ENCODE measurements at places on chromosomes 3 and 15.

GRCh38 chr3:39192490-39193092, at the start of gene XIRP1:
TSS of gene XIRP1 (minus strand) at chr3:39192595. CDS start at chr3:39189445, 3,150 bp downstream.
- peak; percentile 79 for DNase-seq

GRCh38 chr15:32691689-32692038, 26.1 kb upstream of the GREM1 start:
- DNase-seq, result no peak

DNA sequence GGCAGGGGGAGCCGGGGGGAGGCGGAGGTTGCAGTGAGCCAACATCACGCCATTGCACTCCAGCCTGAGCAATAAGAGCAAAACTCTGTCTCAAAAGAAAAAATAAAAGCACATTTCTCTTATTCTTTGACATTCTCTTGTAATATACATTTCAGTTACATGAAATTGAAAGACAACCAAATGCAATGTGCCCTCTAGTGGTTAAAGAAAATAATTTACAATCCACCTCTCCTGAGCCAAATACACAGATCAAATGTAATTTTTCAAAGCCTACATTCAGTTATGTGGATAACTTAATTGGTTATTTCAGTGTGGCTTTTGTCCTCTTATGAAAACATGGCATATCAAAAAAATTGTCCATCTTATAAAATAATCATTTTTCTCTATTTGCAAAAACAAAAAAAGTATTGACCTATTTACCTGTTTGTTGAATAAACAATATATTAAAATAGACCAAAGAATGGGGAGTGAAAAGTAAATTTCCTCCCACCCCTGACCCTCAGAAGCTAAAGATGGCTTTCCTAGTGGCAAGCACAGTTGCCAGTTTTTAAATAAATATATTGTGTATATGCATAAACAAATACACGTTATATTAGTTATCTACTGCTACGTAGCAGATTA, 14.2 kb upstream of the U2SURP start:
- DNase-seq, result peak; percentile 36

GRCh38 chr3:101117980-101118379, 124.8 kb upstream of the ABI3BP start:
- DNase-seq, result peak; percentile 59

DNA sequence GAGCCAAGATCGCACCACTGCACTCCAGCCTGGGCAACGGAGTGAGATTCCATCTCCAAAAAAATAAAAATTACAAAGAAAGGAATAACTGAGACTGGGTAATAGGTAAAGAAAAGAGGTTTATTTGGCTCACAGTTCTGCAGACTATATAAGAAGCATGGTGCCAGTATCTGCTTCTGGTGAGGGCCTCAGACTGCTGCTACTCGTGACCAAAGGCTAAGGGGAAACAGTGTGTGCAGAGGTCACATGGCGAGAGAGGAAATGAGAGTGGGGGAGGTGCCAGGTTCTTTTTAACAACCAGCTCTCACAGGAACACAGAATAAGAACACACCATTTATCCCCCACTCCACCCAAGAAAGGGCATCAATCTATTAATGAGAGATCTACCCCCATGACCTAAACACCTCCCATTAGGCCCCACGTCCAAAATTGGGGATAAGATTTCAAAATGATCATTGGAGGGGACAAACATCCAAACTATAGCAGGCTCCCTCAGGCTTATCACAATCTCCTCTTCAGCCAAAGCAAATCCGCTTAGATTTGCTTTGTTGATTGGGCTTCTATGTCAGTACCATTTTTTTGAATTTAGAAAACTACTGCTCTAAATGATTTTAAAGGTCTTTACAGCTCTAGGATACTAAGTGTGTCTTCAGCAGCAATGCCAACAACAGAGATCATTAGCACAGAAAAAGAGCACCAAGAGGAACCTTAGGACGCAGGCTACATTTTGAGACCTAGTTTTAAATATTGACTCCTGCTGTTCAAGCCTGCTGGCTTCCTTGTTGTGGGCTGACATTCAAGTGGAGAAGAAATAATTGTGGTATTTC, 84.2 kb upstream of the TBL1XR1 start:
- no peak for DNase-seq

GRCh38 chr15:59801649-59802048, 112.5 kb upstream of the BNIP2 start:
- no peak for DNase-seq

GRCh38 chr3:30779686-30780287, 114.7 kb downstream of the GADL1 start:
- peak; percentile 22 for DNase-seq

GRCh38 chr15:60912984-60913697, 316.0 kb downstream of the RORA start:
- no peak for DNase-seq

GRCh38 chr3:18208091-18208490, 217.0 kb downstream of the SATB1 start:
- no peak for DNase-seq

DNA sequence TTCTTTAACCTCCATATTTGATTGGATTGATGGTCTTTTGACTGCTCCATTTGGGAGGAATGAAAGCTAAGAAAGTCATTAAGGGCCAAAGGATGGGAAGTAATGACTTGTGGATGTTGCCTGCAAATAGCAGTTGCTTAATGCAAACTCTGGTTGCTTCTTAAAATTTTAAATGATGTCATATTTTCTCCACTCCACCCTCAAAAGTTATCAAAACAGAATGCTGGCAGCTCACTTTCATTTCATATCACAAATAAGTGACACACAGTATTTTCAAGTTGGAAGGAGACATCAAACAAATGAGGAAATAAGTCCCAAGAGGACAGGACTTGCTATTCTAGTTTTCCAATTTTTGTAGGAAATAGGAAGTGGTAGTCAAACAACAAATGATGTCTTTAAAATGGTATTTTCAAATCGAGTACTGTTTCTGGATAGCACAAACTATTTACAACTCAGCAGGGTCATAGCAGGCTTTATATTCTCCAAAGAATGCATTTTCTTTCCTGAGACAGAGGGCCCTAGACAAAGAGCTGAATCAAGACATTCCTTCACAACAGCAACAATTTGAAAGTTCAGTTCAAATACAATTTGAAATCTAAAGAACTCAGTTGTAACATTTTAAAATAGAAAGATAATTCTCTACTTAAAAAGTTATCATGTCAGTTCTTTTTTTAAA, 165.1 kb upstream of the UBE2E1 start:
- DNase-seq, result no peak

DNA sequence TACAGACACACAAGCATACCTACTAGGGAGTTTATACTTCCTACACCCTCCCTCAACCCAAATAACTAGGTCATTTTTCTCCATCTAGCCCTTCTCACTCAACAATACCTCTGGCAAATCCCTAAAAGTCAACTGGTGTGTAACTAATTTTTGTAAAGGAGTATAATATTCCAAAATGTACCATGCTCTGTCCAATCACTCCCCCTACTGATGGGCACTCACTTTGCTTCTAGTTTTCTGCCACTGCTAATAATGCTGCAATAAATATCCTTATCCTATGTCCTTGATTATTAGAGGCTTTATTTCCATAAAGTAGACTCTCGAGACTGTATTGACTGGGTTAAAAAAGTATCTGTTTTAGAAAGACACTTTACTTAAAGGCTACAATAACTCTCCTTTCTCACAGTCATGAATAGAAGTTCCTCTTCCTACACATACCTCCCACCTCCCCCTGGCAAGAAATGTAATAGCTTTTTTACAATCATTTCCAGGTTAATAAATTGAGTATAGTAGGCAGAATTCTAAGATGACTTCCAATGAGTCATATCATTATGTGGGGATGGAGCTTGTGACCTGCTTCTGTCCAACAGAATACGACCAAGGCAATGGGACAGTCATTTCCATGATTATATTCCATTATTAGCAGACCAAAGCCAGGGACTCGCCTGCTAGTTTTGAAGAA, 30.0 kb downstream of the SHQ1 start:
- DNase-seq, result peak; percentile 29

GRCh38 chr15:55366981-55367380, 41.2 kb downstream of the CCPG1 start:
- no peak for DNase-seq

DNA sequence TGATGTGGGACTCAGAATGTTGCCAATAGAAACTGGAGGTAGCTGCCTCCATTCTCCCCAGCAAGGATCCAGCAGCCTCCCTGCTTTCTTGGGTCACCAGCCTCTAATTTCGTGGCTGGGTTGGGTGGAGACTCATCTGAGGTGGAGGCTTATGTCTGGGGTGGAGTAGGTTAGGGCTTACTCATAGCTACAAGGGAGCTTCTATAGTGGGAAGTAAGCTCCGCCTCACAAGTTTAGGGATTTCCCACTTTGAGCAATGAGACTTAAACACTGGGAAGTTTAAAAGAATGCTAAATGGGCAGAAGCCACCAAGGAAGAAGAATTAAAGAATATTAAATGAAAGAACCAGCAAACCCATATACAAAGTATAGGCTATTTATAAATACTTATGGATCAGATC, 63.8 kb downstream of the GJD2 start:
- no peak for DNase-seq

DNA sequence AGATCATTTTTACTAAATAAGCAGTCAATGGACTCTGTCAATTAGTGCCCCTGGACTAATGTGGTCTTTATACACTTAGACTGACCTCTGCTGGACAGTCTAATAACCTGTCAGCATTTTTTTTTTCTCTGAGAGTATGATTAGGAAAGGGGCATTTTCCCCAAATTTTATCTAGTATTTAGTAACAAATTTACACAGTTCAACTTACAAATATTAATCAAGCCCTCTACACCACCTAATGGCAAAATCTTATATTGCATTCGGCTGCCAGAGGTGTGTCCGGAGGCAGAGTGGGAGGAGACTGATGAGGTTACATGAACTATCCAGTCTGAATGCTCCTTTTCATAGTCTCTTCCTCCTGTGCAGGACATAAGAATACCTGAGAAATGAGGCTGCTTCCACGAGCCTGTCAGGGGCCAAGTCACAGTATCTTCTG, 36.0 kb upstream of the COLQ start:
- peak; percentile 64 for DNase-seq

- DNase-seq, result no peak
These were observed 11.0 kb upstream of the STARD5 start for GRCh38 chr15:81334768-81335435.

DNA sequence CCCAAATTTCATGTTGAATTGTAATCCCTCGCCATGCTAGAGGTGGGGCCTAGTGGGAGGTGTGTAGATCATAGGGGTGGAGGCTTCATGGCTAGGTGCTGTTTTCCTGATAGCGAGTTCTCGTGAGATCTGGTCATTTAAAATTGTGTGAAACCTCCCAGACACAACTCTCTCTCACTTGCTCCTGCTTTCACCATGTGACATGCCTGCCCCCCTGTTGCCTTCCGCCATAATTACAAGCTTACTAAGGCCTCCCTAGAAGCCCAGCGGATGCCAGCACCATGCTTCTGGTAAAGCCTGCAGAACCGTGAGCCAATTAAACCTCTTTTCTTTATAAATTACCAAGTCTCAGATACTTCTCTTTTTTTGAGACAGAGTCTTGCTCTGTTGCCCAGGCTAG, 36.0 kb downstream of the CCDC54 start:
- DNase-seq, result no peak

DNA sequence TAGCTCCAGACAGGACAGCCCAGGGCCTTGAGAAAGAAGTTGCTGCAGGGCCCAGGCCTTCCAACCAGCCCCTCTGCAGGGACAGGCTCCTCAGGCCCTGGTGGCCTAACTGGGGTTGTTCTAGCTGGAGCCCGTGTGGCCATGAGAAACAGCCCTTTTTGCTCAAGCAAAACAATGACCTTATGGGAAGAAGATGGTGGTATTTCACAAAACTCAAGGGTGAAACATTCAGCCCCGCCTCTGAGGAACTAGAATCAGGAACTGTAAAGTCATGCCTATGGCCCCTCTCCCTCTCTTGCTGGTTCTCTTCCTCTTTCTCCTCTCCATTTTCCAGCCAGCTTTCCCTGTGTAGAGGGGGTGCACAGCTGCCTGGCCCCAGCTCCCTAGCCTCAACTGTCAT, 273.3 kb downstream of the RPLP1 start:
- DNase-seq, result no peak

- DNase-seq, result no peak
These were observed 40.0 kb downstream of the PAQR5 start for GRCh38 chr15:69338535-69339213.

DNA sequence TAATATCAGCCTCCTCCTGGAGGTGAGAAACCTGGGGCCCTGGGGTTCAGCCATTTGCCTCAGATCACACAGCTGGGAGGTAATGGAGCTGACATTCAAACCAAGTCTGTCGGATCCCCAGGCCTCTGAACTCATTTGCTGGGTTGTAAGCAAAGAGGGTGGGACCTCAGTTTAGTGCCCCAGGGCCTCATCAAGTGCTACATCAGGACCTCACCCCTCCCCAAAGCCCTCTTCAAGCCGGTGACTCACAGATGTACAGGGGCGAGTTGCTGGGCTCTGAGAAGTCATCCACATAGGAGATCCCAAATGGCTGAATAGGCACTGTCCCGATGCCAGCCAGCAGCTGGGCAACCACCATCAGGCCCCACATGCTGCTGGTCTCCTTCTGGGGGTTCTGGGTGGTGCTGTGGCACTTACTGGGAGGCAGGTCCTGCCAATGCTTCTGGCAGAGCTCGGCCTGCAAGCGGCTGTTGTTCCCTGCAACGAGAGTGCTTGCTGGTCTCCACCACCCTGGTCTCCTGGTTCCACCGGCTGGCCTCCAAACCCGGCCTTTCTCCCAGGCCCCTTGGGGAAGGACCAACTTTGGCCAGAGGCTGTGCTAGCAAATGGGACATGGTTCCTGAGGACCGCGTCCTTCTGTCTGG, 59.2 kb upstream of the RAB6B start:
- DNase-seq, result no peak

DNA sequence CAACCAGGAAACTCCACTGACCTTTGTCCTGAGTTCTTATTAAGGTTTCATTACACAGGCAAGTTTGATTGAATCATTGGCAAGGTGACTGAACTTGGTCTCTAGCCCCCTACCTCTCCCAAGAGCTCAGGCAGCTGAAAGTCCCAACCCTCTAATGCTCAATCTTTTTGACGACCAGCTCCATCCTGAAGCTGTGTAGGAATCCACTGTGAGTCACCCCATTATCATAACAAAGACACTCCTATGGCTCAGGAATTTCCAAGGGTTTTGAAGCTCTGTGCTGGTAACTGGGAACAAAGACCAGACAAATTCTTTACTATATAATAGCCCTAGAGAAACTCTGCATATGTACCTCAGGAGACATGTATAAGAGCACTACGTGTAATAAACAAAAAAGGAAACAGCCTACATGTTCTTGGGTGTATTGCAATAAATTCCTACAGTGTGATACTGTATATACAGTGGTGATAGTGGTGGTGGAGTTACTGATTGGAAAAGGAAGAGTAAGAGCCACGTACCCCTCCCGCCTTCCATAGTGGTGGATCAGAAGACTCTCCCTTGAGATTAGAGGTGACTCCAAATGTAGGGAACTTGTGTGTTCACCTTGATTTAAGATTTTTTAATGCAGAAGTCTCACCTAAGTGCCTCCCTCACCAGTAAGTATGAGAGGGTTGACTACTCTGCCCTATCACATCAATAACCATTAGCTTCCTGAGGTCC, 116.6 kb downstream of the ST8SIA2 start:
- peak; percentile 50 for DNase-seq

- DNase-seq, result peak; percentile 63
These were observed 254.5 kb downstream of the NEK10 start for GRCh38 chr3:27114684-27115083.

GRCh38 chr3:108177536-108177935, 44.7 kb downstream of the IFT57 start:
- no peak for DNase-seq

All from LHCN-M2 (cell line).